ENCODE measurements at places on chromosomes 6 and 20. TPM values are rescaled to one million over a fixed set of nuclear protein-coding genes. Genes with fewer than 3 reads are reported as not detected.

Gene ELMO2
- 26.6 TPM for total RNA-seq

Gene EMILIN3
- total RNA-seq = 1.2 TPM

Gene RWDD2A
- total RNA-seq = 2.8 TPM

Gene MROH8
- 0.43 TPM for total RNA-seq

Gene TCF21
- total RNA-seq = 1.0 TPM

Gene TLDC2
- total RNA-seq = 1.1 TPM

Gene CHRNA4
- total RNA-seq = not detected

Gene ADNP
- total RNA-seq = 17.1 TPM

Gene TSBP1
- not detected for total RNA-seq

Gene OR12D2
- total RNA-seq = not detected

Gene TMEM74B
- total RNA-seq = 1.2 TPM

Gene RAET1E
- not detected for total RNA-seq

Gene SMPDL3A
- total RNA-seq = 3.5 TPM

Gene SNX3
- total RNA-seq = 102 TPM

Gene TBC1D22B
- 9.8 TPM for total RNA-seq

Gene RIPPLY2
- not detected for total RNA-seq

Gene ECT2L
- not detected for total RNA-seq

Gene ADGRF5
- total RNA-seq = 0.14 TPM

Gene AMD1
- 50.4 TPM for total RNA-seq

Gene POU3F2
- not detected for total RNA-seq

Gene PAK5
- not detected for total RNA-seq

Gene C6orf15
- 0.29 TPM for total RNA-seq

Gene ATP6V1G2
- 0.14 TPM for total RNA-seq

Gene MYLK2
- not detected for total RNA-seq

Gene NEURL2
- total RNA-seq = 6.9 TPM

Gene CST9
- not detected for total RNA-seq

Gene TFAP2C
- total RNA-seq = 0.23 TPM

Gene TTI1
- 14.3 TPM for total RNA-seq

Gene PXDC1
- total RNA-seq = 36.4 TPM

Gene PI16
- total RNA-seq = not detected

Gene SAMD3
- total RNA-seq = not detected

Gene ORC3
- 28.4 TPM for total RNA-seq

Gene OVOL2
- 1.6 TPM for total RNA-seq
